Heart right ventricle (tissue), 16 donors: ENCODE measurements at places on chromosomes 7 and 10. TPM values are rescaled to one million over a fixed set of nuclear protein-coding genes. Genes with fewer than 3 reads are reported as not detected.

DNA sequence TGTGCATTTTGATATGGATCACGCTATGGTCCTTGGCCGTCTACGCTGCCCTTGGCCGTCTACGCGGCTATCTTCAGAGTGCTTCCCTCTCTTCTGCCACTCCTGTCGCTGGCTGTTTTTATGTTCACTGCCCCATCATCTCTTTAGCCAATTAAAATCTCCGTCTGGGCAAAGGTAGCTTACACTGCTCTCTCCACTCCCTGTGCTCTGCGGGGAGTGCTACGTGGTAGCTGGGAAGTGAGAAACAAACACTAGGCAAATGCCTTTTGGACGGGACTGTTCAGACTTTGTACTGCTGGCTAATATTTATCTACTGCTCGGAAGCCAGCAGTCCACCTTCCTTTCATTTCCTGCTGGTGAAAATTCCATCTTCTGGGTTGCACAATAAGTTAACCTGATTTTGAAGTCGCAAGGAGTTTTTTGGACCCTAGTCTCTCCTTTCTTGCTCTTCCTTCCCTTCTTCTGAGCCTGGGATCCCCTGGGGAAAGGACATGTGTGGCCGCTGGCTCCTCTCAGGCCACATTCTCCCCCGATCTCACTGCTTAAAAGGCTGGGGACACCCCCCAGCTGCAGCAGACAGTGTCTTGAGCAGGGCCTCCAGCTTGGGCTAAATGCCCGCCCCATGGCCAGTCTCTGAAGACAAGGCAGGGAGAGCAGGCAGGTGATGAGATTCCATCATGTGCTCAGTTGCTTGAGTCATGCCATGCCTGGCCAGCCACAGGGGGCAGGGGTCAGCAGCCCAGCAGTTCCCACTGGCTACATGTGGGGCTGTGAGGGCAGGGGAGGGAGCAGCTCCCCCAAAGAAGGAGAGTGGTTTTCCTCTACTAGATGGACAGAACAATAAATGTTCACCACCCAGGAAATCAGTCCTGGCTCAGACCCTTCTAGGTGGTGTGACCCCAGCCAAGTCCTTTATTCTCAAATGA, 25.5 kb upstream of the RBM33 start:
- H3K36me3 ChIP-seq: no peaks in the 10 kb centered on the region
- no peak for DNase-seq
- no peaks in the 10 kb centered on the region for H3K4me1 ChIP-seq
- no peak overlapping the region for H3K27ac ChIP-seq

PNLIPRP2 gene
- not detected for polyA plus RNA-seq

DNA sequence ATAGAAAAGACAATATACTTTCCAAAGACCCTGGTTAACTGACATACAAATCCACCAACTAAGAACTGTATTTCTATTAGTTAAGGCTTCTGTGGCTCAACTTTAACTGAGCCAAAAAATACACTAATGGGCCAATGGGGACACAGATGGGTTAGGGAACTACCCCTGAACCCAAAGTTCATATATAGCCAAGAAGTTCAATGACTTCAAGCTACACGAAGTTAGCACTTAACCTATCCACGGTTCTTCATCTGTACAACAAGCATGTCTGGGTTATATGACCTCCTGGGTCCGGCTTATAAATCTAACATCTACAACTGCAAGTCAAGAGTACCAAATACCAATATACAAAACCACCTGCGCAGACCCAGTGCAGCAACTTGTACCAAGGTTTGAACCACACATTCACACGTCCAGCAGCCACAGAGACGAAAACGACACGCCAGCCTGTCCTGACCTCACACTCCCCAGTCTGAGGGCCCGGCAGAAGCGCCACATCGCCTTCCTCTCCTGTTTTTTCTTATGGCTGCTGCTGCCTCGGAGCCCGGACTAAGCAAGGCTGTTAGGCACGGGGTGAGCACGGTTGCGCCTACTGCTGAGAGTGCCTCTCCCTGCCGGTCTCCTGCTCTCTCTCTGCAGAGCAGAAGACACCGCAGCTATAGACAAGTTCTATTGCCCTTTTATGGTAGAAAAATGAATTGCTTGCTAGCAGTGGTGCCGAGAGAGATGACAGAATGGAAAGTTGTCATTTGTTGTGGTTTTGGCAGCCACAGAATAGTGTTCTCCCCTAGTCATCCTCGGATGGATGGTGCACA, 86.3 kb downstream of the RNF216 start:
- peaks cover 98% of the 10 kb centered on the region for H3K4me1 ChIP-seq
- peak overlapping the region; percentile 94 for H3K27ac ChIP-seq
- H3K36me3 ChIP-seq: no peaks in the 10 kb centered on the region
- peak overlapping the region; percentile 10 for H3K4me3 ChIP-seq
- no peaks in the 10 kb centered on the region for H3K27me3 ChIP-seq

DNA sequence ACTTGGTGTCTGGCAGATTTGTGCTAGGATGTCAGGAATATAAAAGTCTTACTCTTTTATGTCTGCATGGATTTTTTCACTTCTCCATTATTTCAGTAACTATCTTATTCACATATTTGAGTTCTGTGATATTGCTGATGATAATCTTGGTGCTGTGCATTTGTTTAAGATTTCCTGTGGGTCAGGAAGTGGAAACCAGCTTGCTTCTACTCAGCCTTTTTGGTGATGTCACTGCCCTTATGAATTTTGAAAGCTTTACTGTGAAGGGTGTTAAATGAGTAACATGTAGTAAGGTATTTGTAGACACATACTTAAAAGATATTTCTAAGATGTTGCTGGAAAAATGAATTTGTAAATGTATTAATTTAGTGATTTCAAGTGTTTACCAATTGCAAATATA, 69.5 kb upstream of the VOPP1 start:
- no peaks in the 10 kb centered on the region for H3K36me3 ChIP-seq
- no peak overlapping the region for H3K4me3 ChIP-seq
- H3K4me1 ChIP-seq: no peaks in the 10 kb centered on the region
- DNase-seq: no peak
- no peak overlapping the region for H3K27ac ChIP-seq

PRF1 gene
- 1.5 TPM for polyA plus RNA-seq

PRR15 gene
- 0.42 TPM for polyA plus RNA-seq

DNA sequence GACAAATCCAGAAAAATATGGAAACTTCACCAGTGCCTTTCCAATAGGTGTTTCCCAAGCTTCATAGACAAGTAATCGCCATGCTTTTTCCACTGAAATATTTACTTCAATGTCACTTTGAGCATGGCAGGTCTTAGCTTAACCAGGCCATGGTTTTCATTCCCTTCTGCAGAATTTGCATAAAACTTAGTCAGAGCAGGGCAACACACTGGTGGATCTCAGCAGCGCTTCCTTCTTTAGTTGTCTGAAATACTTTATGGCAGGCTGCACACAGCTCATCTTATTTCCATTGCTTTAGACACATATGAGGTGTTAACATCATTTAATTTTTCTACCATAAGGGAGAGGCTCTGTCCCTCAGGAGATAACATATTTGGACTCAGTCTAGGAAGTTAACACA, 102.9 kb upstream of the AHR start:
- no peaks in the 10 kb centered on the region for H3K27me3 ChIP-seq
- H3K4me1 ChIP-seq: no peaks in the 10 kb centered on the region
- H3K27ac ChIP-seq: no peak overlapping the region

DNA sequence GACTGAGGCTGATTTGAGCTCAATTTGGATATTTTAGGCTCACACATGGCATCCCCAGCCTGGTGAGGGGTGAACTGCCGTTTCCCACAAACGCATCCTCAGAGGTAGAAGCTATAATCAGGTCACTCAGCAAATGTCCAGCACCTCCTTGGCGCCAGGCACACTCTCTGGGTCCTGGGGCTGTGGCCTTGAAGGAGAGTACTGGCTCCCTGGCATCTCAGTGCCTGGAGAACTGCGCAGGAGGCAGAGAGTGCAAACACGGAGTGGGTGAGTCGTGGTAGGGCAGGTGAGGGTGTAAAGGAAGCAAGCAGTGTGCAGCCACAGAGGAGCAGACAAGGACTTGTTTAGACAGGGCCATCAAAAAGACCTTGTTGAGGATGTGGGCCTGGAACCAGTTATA, 224.0 kb upstream of the ZNF32 start:
- H3K27ac ChIP-seq: peak overlapping the region; percentile 21
- no peak overlapping the region for H3K4me3 ChIP-seq
- H3K36me3 ChIP-seq: no peaks in the 10 kb centered on the region
- DNase-seq: no peak
- H3K4me1 ChIP-seq: peaks cover 5% of the 10 kb centered on the region
- H3K27me3 ChIP-seq: no peaks in the 10 kb centered on the region

DNA sequence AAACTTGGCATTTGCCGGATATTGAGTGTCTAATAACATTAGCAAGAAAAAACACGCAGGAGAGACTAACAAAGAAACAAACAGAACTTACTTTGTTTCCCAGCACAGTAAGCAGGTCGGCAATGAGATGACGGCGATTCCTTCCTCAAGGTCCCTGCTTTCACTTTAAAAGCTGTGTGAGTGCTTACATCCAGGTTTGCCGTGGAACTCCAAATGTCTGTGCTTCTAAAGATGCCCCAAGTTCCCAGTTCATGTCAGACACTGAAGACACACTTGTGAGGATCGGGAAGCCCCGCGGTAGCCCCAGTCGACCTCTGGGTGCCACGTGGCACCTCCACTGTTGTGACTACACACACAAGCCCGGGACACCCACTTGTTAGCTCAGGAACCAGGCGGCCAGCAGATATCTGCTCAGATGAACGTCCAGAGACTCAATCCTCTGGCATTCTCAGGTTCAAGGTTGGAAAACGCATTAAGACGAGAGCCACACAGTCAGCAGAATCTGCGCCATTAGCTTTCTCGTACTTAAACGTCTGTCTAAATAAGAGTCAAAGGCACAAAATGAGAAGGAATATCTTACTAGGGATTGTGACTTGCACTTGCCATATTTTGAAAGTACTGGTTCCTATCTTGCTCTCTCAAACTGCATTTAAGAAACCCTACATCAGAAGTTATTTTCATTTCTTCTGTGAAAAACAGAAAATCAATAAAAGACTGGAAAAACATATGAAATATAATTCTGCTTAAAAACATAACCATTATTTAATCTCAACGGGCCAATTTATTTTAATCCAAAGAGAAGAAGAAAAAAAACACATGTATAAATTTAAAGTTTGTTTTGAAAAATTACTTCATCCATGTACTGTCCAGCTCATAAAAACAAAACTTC, 207.6 kb upstream of the KLF14 start:
- DNase-seq: peak; percentile 22
- H3K4me1 ChIP-seq: peaks cover 63% of the 10 kb centered on the region
- H3K36me3 ChIP-seq: peaks cover 21% of the 10 kb centered on the region
- H3K27ac ChIP-seq: peak overlapping the region; percentile 65

LRMDA gene
- 8.3 TPM for polyA plus RNA-seq

GRCh38 chr7:14389595-14389994, 400.1 kb upstream of the ETV1 start:
- DNase-seq: no peak
- no peaks in the 10 kb centered on the region for H3K4me1 ChIP-seq
- H3K27ac ChIP-seq: no peak overlapping the region
- no peaks in the 10 kb centered on the region for H3K36me3 ChIP-seq
- H3K4me3 ChIP-seq: no peak overlapping the region

DNA sequence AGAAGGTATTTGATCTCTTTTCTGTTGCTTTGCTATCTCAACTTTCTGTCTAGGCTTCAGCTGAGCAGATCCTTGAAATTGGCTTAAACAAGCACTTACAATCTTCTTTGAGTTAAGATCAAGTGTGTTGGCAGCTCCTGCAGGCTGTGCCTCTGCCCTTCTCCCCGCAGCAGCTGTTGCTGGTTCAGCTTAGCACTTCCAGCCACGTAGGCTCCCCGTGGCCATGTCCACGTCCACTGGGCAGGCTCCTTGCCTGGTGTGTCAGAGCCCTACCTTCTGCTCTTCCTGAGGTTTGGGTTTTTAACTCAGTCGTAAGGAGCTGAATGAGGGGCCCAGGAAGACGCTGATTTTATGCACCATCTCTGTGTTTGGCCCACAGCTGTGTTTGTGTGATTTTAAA, 47.2 kb downstream of the CAMK1D start:
- no peak overlapping the region for H3K4me3 ChIP-seq
- H3K36me3 ChIP-seq: no peaks in the 10 kb centered on the region
- H3K27ac ChIP-seq: no peak overlapping the region
- DNase-seq: no peak

- H3K36me3 ChIP-seq: peaks cover 99% of the 10 kb centered on the region
- DNase-seq: no peak
- peaks cover 14% of the 10 kb centered on the region for H3K4me1 ChIP-seq
Observed at GRCh38 chr10:29486433-29486832, 148.3 kb downstream of the SVIL start.

GRCh38 chr7:112566442-112567324, 85.9 kb downstream of the LSMEM1 start:
- H3K36me3 ChIP-seq: no peaks in the 10 kb centered on the region
- no peaks in the 10 kb centered on the region for H3K27me3 ChIP-seq

CD36 gene
- polyA plus RNA-seq: 586 TPM

- DNase-seq: no peak
- no peak overlapping the region for H3K4me3 ChIP-seq
- no peaks in the 10 kb centered on the region for H3K36me3 ChIP-seq
- H3K27me3 ChIP-seq: no peaks in the 10 kb centered on the region
- H3K27ac ChIP-seq: no peak overlapping the region
- H3K4me1 ChIP-seq: no peaks in the 10 kb centered on the region
Observed at GRCh38 chr10:65550761-65551160, 1375.1 kb upstream of the LRRTM3 start.

IDI2 gene
- polyA plus RNA-seq: 0.07 TPM

GRCh38 chr10:31319602-31320549, 860 bp downstream of the ZEB1 start:
- H3K27ac ChIP-seq: peak overlapping the region; percentile 94
- H3K36me3 ChIP-seq: no peaks in the 10 kb centered on the region
- H3K4me1 ChIP-seq: no peaks in the 10 kb centered on the region
- H3K4me3 ChIP-seq: peak overlapping the region; percentile 84

- no peak overlapping the region for H3K27ac ChIP-seq
- H3K4me1 ChIP-seq: no peaks in the 10 kb centered on the region
- DNase-seq: no peak
- no peaks in the 10 kb centered on the region for H3K27me3 ChIP-seq
Observed at GRCh38 chr10:6365384-6365783, 162.7 kb downstream of the PFKFB3 start.

GRCh38 chr7:123522066-123522465, 12.3 kb downstream of the IQUB start:
- DNase-seq: no peak
- H3K27ac ChIP-seq: no peak overlapping the region
- H3K4me1 ChIP-seq: no peaks in the 10 kb centered on the region
- no peak overlapping the region for H3K4me3 ChIP-seq
- no peaks in the 10 kb centered on the region for H3K27me3 ChIP-seq

- no peaks in the 10 kb centered on the region for H3K36me3 ChIP-seq
- H3K27me3 ChIP-seq: no peaks in the 10 kb centered on the region
- no peak overlapping the region for H3K27ac ChIP-seq
Observed at GRCh38 chr10:78403781-78404180, 370.1 kb downstream of the RPS24 start.

- H3K27me3 ChIP-seq: no peaks in the 10 kb centered on the region
- no peak overlapping the region for H3K27ac ChIP-seq
- H3K4me1 ChIP-seq: peaks cover 4% of the 10 kb centered on the region
- no peaks in the 10 kb centered on the region for H3K36me3 ChIP-seq
- no peak overlapping the region for H3K4me3 ChIP-seq
- no peak for DNase-seq
Observed at GRCh38 chr10:110307805-110308204, 3.1 kb upstream of the SMNDC1 start.

GRCh38 chr7:47847207-47847606, 101.1 kb downstream of the PKD1L1 start:
- no peaks in the 10 kb centered on the region for H3K36me3 ChIP-seq
- DNase-seq: no peak
- H3K27me3 ChIP-seq: no peaks in the 10 kb centered on the region
- no peak overlapping the region for H3K4me3 ChIP-seq
- peaks cover 20% of the 10 kb centered on the region for H3K4me1 ChIP-seq
- no peak overlapping the region for H3K27ac ChIP-seq

GRCh38 chr10:107031931-107032699, 132.4 kb downstream of the SORCS1 start:
- H3K27ac ChIP-seq: no peak overlapping the region
- DNase-seq: no peak
- H3K27me3 ChIP-seq: no peaks in the 10 kb centered on the region
- no peaks in the 10 kb centered on the region for H3K36me3 ChIP-seq
